ENCODE measurements at places on chromosomes 12 and 14. TPM values are rescaled to one million over a fixed set of nuclear protein-coding genes. Genes with fewer than 3 reads are reported as not detected.

SLCO1C1 gene
- total RNA-seq = not detected

HOXC4 gene
- 1.3 TPM for total RNA-seq

GMFB gene
- 28.1 TPM for total RNA-seq

KRT82 gene
- not detected for total RNA-seq

SMCO3 gene
- total RNA-seq = not detected

VDR gene
- total RNA-seq = 14.5 TPM

DLGAP5 gene
- total RNA-seq = 110 TPM

MYH6 gene
- total RNA-seq = not detected

RPL36AL gene
- 229 TPM for total RNA-seq

All from activated CD8-positive, alpha-beta T cell treated with anti-CD3 and anti-CD28 coated beads, Interleukin-2, amount 10 ng/mL, durations not matched to agents 7 days and 5 days (primary cell).